ENCODE measurements at places on chromosomes 12 and 14.
A peak's percentile ranks its signal among the peaks of the same experiment; 100 is the strongest.

GRCh38 chr14:71021347-71022011 lies 114.2 kb downstream of the PCNX1 start:
- H3K36me3 ChIP-seq, result peaks cover 13% of the 10 kb centered on the region
- H3K27ac ChIP-seq, result no peak overlapping the region
- H3K4me1 ChIP-seq, result no peaks in the 10 kb centered on the region
- no peaks in the 10 kb centered on the region for H3K27me3 ChIP-seq
- no peak overlapping the region for H3K4me3 ChIP-seq
- DNase-seq, result no peak

DNA sequence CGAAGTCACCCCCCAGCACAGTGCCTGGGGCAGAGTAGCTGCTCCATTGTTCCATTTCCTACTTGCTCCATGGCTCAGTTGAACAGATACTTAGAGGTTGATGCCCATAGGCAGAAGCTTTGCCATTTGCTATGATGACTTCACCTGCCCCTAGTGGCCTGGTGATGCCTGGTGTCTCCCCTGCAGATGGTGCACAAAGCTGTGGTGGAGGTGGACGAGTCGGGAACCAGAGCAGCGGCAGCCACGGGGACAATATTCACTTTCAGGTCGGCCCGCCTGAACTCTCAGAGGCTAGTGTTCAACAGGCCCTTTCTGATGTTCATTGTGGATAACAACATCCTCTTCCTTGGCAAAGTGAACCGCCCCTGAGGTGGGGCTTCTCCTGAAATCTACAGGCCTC lies 10.6 kb downstream of the SERPINA5 start:
- no peak overlapping the region for H3K27ac ChIP-seq
- no peak for DNase-seq
- no peaks in the 10 kb centered on the region for H3K27me3 ChIP-seq
- H3K4me1 ChIP-seq, result no peaks in the 10 kb centered on the region

DNA sequence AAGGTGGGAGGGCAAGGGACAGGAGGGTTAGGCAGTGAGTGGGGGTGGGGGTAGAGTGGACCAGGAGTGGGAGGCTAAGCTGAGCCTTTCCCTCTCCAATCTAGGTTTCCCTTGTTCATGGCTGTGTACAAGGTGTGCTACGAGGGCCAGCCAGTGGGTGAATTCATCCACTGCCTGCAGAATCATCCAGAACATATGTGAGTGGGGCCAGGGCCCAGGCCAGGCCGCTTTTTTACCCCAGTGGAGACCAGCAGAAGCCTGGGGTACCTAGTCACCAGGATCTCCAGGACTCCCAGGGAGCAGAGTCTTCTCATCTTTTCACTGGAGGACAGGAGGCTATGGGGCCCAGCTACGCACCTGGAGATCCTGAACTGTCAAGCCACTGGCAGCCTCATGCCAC lies 2.7 kb upstream of the COX14 start:
- H3K27me3 ChIP-seq, result no peaks in the 10 kb centered on the region
- no peak for DNase-seq
- no peaks in the 10 kb centered on the region for H3K36me3 ChIP-seq
- H3K4me1 ChIP-seq, result peaks cover 20% of the 10 kb centered on the region
- no peak overlapping the region for H3K4me3 ChIP-seq
- no peak overlapping the region for H3K27ac ChIP-seq

- H3K4me3 ChIP-seq, result no peak overlapping the region
- no peaks in the 10 kb centered on the region for H3K27me3 ChIP-seq
- no peaks in the 10 kb centered on the region for H3K4me1 ChIP-seq
These were observed 323.8 kb downstream of the APAF1 start for GRCh38 chr12:98968896-98969295.

GRCh38 chr12:8697476-8698131 lies at the start of gene RIMKLB:
Gene RIMKLB, plus strand, starts transcription at chr12:8697991. Its CDS starts 15,876 bp downstream, at chr12:8713867.
- no peaks in the 10 kb centered on the region for H3K4me1 ChIP-seq
- no peaks in the 10 kb centered on the region for H3K36me3 ChIP-seq
- H3K4me3 ChIP-seq, result peak within 1 kb of the TSS; percentile 76

DNA sequence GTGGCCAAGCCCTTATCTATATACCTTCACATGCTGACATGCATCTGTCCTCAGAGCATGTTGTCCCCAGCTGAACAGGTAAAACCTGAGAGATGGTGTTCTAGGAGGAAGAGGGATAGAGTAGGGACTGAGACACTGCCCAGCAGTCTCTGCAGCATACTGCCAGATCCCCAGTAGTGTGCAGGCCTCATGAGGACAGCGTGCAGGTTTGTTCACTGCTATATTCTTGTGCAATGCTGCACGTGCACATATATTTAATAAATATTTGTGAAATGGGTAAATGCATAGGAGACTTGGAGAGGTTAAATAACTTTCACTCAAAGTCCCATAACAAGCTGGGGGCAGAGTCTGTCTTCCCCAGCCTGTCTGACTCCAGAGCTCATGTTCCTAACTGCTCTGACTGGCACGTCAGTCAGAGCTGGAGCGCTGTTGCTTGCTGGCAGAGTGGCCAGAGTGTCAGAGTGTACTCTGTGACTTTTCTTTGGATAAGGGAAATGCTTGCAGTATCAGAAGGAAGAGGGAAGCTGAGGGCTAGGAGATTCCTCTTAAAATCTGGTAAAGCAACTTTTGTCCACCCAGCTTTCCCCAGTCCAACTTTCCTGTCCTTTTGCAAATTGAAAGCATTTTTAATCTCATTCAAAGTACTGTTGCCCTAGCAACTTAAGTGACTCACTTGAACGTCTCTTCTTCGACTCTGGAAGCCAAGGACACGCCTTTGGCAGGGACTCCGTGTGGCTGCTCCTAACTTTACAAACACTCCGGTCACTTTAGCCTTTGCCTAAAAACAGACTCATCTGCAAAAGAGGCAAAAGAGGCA lies 14.9 kb upstream of the POLR3B start:
- no peak overlapping the region for H3K4me3 ChIP-seq
- no peaks in the 10 kb centered on the region for H3K4me1 ChIP-seq
- no peak overlapping the region for H3K27ac ChIP-seq
- DNase-seq, result no peak
- H3K27me3 ChIP-seq, result no peaks in the 10 kb centered on the region
- no peaks in the 10 kb centered on the region for H3K36me3 ChIP-seq

GRCh38 chr12:9753073-9753472 lies 7.6 kb downstream of the CD69 start:
- no peak for DNase-seq
- no peak overlapping the region for H3K27ac ChIP-seq
- H3K4me3 ChIP-seq, result no peak overlapping the region
- no peaks in the 10 kb centered on the region for H3K27me3 ChIP-seq
- no peaks in the 10 kb centered on the region for H3K36me3 ChIP-seq

DNA sequence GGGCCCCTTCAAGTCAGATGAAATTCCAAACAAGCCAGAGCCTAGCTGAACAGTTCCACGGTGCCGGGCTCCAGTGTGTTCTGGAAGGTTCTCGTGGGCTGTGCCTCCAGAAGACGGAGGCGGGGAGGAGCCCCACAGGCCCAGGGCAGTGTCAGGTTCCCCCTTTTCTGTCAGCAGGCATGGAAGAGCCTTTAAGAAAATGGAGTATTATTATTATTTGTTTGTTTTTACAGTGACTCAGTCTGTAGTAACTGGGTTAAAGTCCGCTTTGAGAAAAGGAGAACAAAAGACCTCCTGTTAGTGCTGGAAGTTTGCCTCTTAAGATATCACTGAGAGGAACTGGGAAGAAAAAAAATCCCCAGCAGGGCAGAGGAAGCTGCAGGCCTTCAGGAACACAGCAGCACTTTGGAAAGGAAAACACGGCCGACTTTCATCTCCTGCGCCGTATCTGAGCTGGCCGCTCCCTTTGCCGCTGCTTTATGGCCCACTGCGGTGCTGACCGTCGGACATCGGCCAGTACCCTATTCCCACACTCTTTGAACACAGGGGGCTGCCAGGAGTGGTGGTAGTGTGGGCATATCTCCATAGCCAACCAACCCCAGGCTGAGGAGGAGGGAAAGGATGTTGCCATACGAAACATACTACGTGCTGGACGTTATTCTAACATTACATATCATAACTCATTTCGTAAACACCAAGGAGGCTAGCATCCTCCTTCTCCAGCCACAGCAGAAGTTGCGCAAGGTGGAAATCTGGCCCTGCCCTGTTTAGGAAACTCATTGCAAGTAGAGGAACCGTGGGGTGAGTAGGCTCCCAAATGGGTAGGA lies 194.0 kb downstream of the ZFP36L1 start:
- H3K27ac ChIP-seq, result no peak overlapping the region
- H3K4me3 ChIP-seq, result no peak overlapping the region
- no peak for DNase-seq
- H3K36me3 ChIP-seq, result no peaks in the 10 kb centered on the region
- H3K4me1 ChIP-seq, result no peaks in the 10 kb centered on the region
- no peaks in the 10 kb centered on the region for H3K27me3 ChIP-seq

- H3K27me3 ChIP-seq, result no peaks in the 10 kb centered on the region
- DNase-seq, result no peak
- H3K4me3 ChIP-seq, result no peak overlapping the region
- H3K36me3 ChIP-seq, result no peaks in the 10 kb centered on the region
- H3K4me1 ChIP-seq, result no peaks in the 10 kb centered on the region
- no peak overlapping the region for H3K27ac ChIP-seq
These were observed 841.7 kb downstream of the DIO2 start for GRCh38 chr14:79369359-79370332.

DNA sequence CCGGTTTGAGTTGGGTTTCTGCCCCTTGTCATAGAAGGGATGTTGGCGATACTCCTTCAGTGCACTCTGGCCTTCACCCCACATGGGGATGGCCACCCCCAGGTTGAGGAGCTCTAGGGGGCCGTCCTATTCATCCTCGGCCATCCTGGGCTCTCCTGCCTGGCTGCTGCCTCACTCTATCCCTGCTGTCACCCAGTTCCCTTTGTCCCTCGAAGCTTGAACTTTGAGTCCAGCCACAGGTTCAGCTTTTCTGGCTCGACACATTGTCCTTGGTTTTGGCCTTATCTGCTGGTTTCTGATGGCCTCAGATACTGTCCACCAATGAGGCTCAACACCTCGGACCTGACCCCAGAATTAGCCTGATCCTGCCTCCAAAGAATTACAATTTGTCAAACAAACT lies 58.6 kb downstream of the C14orf132 start:
- no peak overlapping the region for H3K4me3 ChIP-seq
- no peaks in the 10 kb centered on the region for H3K36me3 ChIP-seq
- no peaks in the 10 kb centered on the region for H3K4me1 ChIP-seq
- no peak overlapping the region for H3K27ac ChIP-seq
- no peak for DNase-seq
- H3K27me3 ChIP-seq, result no peaks in the 10 kb centered on the region

DNA sequence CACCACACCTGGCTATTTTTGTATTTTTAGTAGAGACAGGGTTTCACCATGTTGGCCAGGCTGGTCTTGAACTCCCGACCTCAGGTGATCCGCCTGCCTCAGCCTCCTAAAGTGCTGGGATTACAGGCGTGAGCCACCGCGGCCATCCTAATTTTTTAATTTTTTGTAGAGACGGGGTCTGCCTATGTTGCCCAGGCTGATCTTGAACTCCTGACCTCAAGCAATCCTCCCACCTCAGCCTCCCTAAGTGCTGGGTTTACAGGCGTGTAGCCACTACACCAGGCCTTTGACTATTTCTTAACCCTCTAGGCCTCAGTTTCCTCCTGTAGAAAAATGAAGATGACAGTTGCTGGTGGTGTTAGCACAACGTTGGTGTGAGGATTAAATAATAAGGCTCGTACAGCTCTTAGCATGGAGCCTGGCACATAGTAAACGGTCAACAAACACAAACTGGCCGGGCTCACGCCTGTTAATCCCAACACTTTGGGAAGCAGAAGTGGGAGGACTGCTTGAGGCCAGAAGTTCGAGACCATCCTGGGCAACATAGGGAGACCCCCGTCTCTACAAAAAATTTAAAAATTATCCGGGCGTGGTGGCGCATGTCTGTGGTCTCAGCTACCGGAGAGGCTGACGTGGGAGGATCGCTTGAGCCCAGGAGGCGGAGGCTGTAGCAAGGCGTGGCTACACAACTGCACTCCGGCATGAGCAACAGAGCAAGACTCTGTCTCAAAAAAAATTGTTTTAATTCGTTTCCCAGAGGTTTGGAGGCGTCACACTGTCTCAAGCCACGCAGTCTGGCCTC lies 979 bp downstream of the DDX54 start:
- DNase-seq, result no peak
- H3K4me3 ChIP-seq, result peak overlapping the region; percentile 86
- no peaks in the 10 kb centered on the region for H3K27me3 ChIP-seq
- peak overlapping the region; percentile 94 for H3K27ac ChIP-seq
- H3K36me3 ChIP-seq, result peaks cover 19% of the 10 kb centered on the region
- peaks cover 9% of the 10 kb centered on the region for H3K4me1 ChIP-seq

DNA sequence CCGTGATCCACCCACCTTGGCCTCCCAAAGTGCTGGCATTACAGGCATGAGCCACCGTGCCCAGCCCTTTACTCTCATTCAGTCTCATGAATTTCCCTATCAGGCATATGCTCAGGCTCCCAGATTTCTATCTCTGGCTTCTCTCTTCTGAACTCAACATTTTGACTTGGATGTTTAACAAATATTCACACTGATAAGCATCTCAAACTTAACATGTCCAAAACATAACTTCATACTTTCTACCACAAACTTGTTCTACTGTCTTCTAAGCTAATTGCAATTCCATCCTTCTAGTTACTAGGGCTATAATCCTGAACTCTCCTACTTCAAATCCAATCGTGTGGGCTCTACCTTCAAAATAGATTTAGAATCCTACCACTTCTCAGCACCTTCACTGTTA lies 73.9 kb upstream of the PAWR start:
- H3K4me1 ChIP-seq, result no peaks in the 10 kb centered on the region
- H3K27me3 ChIP-seq, result no peaks in the 10 kb centered on the region
- no peak overlapping the region for H3K27ac ChIP-seq
- no peak for DNase-seq
- no peaks in the 10 kb centered on the region for H3K36me3 ChIP-seq

Measured in GM12878 (cell line).